ENCODE measurements at places on chromosomes 5 and 9.

GRCh38 chr5:133234273-133234672 is 182.5 kb downstream of the HSPA4 start:
- DNase-seq = no peak

DNA sequence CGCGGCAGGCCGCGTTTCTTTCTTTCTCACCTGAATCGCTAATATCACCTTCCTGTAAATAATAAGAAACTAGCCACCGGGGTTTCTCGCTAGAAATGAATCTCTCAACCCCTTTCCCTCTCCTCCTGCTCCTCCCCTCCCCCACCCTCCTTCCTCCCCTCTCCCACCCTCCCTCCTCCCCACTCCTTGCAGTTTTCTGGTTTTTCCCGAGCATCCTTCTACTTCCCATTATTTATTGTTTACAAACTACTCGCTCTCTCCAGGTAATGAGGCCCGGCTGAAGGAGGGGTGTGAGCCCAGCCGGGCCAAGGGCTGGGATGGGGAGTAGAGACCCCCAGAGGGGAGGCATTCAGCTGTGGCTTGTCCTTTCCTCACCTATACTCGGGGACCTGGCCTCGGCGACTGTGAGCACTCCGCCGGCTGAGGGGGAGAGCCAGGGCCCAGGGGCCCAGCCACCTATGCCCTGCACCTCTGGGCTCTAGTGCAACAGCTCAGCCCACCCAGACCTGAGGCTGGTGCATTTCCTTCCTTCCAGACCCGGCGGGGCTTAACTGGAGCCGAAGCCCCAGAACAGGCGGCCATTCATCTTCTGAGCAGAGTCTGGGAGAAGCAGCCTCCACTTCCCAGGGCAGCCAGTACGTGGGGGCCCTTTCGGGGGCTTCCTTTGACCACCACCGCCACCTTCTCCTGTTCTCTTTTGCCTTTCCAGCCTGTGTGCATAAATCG is 2.1 kb upstream of the IRX4 start:
- no peak for DNase-seq

DNA sequence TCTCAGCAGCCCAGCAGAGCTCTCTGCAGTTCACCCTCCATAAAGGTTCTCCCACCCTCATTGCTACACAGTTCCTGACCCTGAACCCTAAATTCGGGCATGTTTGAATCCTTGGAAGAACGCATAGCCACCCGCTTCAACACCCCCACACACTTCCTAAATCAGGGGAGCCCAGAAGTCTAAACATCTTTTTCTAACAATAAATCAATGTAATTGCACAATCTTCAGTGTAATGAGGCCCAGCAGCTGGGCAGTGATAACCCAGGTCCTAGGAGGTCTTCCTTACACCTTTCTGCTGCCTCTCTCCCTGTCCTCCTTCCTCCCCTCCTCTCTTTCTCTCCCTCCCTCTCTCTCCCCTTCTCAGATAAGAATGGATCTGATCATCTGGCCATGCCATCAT is 88.0 kb downstream of the IRX2 start:
- DNase-seq = no peak

GRCh38 chr9:99537996-99538395 is 283.7 kb upstream of the NR4A3 start:
- no peak for DNase-seq

GRCh38 chr9:130255631-130256134 is 9.9 kb upstream of the HMCN2 start:
- no peak for DNase-seq

DNA sequence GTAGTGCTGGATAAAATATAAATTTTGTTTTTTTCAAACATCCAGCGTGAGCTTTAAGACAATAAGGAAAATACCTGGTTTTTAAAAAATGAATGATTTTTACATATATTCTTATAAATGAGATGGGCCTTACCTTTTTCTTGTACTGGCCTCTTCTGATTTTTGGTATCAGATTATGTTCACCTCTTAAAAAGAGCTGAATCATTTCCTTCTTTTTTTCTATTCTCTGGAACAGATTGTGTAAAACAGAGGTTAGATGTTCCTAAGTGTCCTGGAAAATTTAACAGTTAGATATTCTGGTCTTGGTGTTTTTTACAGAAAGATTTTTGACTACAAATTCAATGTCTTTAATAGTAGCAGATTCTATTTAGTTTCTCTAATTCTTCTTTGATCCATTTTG is 74.6 kb downstream of the NDUFAF2 start:
- no peak for DNase-seq

- DNase-seq = no peak
These were observed 15.6 kb upstream of the EGFL7 start for GRCh38 chr9:136646827-136647711.

- DNase-seq = no peak
These were observed 17.3 kb downstream of the TCF7 start for GRCh38 chr5:134131578-134132350.

GRCh38 chr5:90022002-90022710 is 387.4 kb downstream of the CETN3 start:
- DNase-seq = no peak

DNA sequence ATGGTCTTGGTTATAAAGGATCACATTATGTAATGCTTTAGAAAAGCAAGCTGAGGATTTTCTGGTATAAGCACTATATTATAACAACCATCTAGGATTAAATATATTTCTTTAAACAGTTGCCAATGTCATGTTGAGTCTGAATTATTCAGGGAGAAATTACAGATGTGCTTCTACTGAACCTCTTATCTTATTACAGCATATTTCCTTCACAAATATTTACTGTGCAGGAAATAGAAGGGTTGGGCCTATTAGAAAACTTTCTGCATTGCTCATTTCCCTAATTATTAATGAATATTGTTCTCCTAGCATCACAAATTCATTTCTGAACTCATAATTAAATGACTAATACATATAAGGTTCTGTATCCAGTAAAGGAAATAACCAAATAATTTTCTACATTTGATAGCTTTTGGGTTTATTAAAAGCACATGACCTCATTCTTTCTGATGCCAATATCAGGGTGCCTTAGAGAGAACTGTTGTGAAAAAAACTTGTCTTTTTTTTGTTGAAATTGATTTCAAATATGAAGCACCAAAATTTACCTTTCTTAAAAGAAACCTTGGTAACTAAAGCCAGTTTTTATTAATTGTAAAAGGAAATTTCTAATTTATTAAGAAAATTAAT is 476.8 kb upstream of the PTGER4 start:
- no peak for DNase-seq

DNA sequence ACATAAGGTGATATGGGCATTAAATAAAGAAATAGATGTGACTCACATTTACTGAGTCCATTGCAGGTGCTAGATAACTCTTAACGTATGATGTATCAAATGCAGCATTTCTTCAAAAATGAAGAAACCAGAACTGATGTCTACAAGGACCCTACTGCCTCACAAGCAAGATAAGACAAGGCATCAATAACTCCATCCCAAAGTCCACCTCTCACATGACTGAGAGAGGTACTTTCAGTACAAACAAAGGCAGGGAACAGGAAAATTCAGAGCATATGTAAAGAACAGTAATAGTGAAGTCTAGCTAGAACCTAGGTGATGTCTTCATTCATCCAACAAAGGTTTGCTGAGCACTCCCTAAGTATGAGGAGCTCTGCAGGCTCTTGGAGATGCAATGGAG is 54.7 kb downstream of the KLHL3 start:
- no peak for DNase-seq

- DNase-seq = no peak
These were observed 25.0 kb upstream of the VPS13A start for GRCh38 chr9:77152289-77152688.

DNA sequence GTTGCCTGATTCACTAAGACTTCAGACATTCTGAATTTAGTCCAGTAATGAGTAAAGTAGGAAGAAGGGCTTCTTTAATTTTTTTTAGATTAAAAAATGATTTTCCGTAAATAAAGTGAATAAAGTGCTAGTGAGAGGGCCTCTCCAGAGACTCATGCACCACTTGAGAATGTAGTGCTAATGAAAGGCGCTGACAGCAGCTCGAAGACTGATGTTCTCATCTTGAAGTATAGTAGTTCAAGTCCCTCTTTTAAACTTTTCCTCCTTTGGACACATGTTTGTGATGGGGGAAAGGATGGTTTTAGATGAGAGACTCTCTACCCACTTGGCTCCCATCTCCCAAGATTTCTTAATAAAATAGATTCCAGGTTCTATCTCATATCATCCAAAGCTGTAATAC is 48.5 kb downstream of the G3BP1 start:
- no peak for DNase-seq

- no peak for DNase-seq
These were observed 6.0 kb upstream of the C1QTNF2 start for GRCh38 chr5:160376416-160376815.

DNA sequence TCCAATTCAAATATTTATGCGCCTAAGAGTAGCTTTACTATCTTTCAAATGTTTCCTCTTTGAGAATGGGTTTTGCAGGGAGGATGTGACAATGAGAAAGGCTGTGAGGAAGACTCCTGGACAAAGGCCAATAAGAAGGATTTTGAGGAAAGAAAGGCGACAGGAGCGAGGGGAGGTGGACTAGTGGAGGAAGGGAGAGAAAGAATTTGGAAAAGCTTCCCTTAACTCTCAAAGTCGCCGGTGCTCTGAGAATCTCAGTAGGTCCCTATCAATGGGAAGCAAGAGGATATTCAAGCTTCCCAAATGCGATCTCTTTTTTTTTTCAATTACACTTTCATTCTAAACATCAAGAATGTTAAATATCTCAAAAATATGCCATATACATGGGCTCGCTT is 2.8 kb upstream of the CDC20B start:
- DNase-seq = no peak

- DNase-seq = no peak
These were observed 11.0 kb downstream of the SNAPC3 start for GRCh38 chr9:15433661-15434060.

DNA sequence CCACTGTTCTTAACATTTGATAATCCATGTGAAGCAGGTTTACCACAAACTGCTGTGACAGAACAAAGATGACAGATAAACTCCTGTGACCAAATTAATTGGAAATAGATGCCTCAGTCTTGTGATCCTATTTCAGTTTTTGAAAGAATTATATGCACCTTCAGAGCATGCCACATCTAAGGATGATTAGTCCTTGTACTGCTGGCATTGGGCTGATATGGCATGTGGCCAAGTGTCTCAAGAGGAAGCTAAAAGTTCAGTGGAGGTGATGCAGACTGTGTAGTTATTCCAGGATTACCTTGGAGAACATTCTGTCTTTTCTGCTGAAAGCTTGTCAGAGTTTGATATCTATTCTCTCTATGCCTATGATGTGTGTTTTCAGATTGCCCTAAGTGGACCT is 314.4 kb upstream of the EFNA5 start:
- no peak for DNase-seq

- DNase-seq = no peak
These were observed 35.6 kb downstream of the NNT start for GRCh38 chr5:43638546-43638945.

DNA sequence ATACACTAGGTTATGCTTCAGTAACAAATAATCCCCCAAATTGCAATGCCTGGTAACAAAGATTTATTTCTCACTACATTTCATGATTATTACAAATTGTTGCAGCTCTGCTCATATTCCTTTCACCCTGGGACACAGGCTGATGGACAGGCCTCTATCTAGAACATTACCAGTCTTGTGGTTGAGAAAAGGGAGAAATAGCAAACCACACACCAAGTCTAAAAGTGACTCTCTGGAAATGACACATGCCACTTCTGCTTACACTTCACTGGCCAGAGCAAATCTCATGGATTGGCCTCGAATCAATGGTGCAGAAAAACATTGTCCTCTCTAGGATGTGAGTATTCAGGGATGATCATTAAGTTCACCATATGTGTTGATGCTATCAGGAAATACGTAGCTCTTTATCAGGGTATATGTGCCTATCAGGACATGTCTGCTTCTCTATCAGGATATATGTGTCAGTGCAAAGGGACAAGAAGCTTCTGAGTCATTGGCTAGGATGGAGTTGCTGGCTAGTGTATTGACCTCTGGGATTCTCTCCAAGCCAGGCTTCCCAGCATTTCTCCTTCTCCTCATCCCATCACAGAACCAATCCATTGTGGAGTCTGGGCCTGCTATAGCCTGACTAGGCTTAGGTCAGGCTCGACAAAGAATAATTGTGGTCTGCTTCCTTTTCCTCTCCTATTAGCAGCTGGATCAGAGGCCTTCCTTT is 91.1 kb upstream of the CEP78 start:
- no peak for DNase-seq

GRCh38 chr5:8062521-8062920 is 193.6 kb downstream of the MTRR start:
- no peak for DNase-seq

GRCh38 chr5:126450346-126450745 is 27.1 kb downstream of the GRAMD2B start:
- DNase-seq = no peak

- DNase-seq = no peak
These were observed 23.6 kb downstream of the COL27A1 start for GRCh38 chr9:114178756-114179450.

DNA sequence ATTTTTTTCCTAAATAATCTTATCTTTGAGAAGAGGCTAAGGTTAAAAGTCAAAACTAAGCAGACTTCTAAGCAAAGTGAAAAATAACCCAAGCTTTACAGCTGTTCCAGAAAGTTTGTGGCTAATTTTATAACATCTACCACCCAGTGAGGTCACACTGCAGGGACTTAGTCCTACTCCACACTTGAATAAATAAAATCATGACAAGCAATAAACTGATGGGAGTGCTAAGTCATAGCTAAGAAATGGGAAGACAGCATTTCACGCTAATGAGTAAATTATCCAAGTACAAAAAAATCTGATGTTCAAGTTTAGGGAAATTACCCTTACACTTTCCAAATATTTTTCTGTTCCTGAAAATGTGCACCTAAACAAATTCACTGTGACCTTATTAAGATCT is 47.7 kb downstream of the ZNF608 start:
- no peak for DNase-seq

- no peak for DNase-seq
These were observed 754.3 kb upstream of the GRAMD2B start for GRCh38 chr5:125668884-125669283.

DNA sequence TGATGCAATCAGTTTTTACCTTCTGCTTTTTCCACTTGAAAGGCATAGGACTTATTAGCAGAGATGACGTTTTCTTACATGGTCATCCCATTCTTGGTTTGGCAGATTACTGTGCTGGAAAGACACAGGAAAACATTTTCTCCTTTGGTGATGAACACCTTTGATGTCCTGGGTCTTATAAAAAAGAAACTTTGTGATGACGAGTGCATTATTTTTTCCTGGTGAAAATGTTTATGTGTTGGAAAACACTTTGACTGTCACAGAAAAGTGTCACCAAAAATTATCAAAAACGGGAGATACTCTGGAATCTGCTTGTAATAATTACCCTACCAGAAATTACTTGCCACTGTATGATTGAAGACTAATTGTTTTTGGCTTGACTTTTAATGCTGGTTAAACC is 2020.9 kb downstream of the MAT2B start:
- DNase-seq = no peak
